ENCODE measurements at places on chromosomes 1 and 21. TPM values are rescaled to one million over a fixed set of nuclear protein-coding genes. Genes with fewer than 3 reads are reported as not detected.

- no peak for DNase-seq
These were observed 19.4 kb upstream of the LAMTOR5 start for GRCh38 chr1:110426854-110427253.

DNA sequence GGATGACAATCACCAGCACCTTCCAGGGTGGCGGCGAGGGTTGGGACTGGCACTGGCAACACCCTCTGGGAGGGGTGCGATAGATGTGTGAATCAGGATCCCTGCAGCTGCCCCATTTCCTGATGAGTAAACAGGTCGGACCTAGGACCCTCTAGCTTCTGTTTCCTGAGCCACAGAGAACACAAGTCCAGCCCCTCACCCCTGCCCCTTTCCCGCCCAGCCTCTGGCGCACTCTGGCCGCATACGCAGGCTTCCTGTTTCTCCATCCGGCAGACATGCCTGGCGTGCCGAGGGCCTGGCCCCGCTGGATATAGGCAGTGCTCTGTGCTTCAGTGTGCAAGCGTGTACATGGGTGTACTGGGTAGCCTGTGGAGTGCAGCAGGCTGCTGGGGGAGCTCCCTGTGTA is 4.6 kb downstream of the PEAR1 start:
- no peak for DNase-seq

- no peak for DNase-seq
These were observed 409.8 kb downstream of the MATN1 start for GRCh38 chr1:30313584-30313983.

BACH1 gene
- total RNA-seq = 27.0 TPM

AJAP1 gene
- 0.63 TPM for total RNA-seq

FCRL3 gene
- not detected for total RNA-seq
